ENCODE measurements at places on chromosomes 11 and 22.

DNA sequence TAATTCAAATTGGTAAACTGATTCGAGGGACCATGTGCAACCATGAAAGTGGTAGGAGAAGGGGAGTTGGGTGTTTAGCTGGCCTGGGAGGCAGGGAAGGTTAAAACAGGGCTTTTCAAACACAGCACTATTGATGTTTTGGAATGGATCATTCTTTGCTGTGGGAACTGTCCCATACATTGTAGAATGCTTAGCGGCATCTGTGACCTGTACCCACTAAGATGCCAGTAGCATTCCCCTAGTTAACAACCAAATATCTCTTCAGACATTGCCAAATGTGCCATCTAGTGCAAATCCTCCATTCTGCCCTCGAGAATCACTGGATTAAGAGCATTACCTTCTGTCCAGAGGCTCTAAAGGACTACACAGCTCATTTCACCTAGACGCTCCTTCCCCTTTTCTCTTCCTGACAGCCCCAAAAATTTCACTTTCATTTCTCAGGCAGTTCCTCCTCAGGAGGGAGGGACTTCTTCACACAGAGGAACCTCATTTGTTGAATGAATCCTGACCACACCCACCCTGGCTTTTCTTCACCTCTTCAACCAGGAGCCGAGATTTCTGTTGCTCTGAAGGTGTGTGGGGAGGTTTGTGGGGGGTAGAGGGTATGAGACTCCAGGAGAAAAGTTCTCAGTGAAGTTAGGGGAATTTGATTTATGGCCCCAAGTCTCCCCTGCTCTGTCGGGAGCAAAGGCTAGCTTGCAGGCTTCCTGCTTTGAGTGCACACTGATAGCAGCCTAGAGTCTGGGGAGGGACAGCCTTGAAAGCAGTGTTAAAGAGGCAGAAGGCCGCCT is at the start of gene TRIM34:
Gene TRIM34, plus strand, starts transcription at position 513 of the 791 bp plus-strand sequence. CDS start 7,331 bp downstream, outside the sequence.
- peak; percentile 21 for DNase-seq

- DNase-seq = peak; percentile 69
These were observed 21.7 kb downstream of the MIAT start for GRCh38 chr22:26679003-26679629.

DNA sequence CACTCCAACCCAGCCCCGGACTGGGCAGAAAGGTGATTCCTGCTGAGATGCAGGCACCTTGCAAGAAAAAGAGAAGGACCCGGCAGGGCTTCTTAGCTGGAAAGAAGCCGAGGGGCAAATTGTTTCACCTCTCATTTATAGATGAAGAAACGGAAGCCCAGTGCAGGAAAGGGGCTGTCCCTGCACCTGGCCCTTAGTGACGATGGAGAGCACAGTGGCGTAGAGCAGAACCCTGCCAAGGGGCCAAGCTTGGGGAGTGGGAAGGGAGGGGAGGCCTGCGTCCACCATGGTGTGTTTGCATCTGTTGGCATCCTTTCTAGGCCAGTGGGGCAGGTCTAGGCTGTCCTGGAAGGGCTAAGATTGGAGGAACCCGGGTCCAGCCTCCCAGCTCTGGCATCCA is 7.8 kb upstream of the MS4A15 start:
- no peak for DNase-seq

- DNase-seq = no peak
These were observed 13.0 kb downstream of the FAR1 start for GRCh38 chr11:13681446-13681845.

DNA sequence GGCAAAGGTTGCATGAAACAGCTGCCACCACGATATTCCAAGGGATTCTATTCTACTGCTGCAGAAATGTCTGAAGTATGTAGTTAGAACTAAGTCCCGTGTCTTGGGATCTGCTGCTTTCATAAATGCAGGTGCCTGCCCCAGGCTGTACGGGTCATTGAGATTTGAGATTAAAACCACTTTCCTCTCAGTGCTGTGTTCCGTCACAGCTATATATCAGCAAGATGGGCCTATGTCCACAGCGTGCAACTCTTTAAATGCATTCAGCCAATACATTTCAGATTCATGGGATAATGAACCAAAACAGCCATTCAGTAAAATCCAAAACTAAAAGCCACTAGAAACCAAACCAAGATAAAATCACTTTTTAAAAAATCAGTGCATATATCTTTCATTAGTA is 107.3 kb upstream of the LUZP2 start:
- DNase-seq = no peak

- DNase-seq = no peak
These were observed 50.7 kb upstream of the CD44 start for GRCh38 chr11:35088226-35088625.

DNA sequence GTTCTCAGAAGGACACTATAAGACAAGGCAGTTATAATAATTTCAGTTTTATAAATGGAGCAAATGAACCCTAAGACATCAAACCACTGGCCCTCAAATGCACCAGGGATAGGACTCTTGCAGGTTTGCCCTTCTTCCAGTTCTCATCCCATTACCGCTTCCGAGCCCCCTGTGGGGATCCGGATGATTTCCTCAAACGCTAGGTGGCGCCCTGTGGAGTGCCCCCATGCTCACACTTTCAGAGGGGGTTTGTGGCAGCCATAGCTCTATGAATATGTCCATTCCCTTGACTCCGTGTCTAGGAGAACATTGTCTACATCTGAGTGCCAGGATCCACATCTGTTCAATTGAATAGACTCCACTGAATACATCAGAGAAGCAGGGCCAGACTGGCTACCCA is 816.3 kb downstream of the NTM start:
- DNase-seq = no peak

- DNase-seq = no peak
These were observed 403.8 kb downstream of the CNTN5 start for GRCh38 chr11:99424313-99425084.

- DNase-seq = no peak
These were observed 11.6 kb downstream of the PHLDB1 start for GRCh38 chr11:118618991-118619375.

DNA sequence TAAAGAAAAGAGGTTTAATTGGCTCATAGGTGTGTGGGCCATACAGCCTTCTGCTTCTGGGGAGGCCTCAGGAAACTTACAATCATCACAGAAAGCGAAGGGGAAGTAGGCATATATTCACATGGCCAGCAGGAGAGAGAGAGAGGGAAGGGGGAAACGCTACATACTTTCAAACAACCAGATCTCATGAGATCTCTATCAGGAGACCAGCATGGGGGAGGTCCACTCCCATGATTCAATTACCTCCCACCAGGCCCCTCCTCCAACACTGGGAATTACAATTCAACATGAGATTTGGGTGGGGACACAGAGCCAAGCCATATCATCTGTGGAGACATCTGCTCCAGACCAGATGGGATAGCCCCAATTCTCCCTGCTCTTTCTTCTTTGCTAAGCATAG is 866.0 kb downstream of the BRD1 start:
- DNase-seq = no peak

DNA sequence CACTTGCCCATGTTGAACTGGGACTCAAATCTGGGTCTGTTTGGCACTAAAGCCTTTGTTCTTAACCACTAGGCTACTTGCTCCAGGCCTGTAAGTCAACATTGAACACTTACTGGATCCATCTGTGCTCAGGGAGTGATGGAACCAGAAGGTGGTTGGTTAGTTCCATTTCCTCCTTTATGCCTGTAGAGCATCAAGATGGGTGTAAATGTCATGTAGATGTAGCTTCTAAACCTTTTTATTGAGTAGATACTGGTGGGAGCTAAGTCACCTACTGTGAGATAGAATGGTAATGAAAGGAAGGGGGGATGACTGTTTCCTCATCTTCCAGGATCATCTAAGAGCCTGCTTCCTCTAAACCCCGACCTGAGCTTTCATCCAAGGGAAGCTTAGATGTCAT is 38.6 kb upstream of the ALKBH3 start:
- no peak for DNase-seq

- DNase-seq = no peak
These were observed 43.9 kb downstream of the RRAS2 start for GRCh38 chr11:14315130-14315529.

DNA sequence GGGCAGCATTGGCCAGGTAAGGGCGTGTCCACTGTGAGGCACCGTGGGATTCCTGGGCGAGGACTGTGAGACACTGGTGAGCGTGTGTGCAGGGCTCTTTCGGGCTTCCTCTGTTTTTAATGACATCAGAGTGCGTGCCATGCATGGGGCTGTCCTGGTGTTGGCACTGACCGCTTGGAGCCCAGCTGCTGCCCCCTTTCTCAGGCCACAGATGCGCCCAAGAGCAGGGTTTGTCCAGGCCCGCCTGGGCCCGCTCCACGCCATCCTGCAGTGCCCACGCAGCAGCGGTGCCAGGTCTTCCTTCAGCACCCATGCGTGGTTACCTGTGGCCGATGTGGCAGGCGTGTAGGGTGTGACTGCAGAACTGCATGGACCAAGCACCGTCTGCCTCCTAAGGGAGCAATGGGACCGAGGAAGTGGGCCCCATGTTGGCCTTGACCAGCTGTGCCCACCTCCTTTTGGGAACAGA is 72.3 kb upstream of the SEPTIN5 start:
- no peak for DNase-seq

- no peak for DNase-seq
These were observed 8.0 kb upstream of the HTATIP2 start for GRCh38 chr11:20355221-20356219.

DNA sequence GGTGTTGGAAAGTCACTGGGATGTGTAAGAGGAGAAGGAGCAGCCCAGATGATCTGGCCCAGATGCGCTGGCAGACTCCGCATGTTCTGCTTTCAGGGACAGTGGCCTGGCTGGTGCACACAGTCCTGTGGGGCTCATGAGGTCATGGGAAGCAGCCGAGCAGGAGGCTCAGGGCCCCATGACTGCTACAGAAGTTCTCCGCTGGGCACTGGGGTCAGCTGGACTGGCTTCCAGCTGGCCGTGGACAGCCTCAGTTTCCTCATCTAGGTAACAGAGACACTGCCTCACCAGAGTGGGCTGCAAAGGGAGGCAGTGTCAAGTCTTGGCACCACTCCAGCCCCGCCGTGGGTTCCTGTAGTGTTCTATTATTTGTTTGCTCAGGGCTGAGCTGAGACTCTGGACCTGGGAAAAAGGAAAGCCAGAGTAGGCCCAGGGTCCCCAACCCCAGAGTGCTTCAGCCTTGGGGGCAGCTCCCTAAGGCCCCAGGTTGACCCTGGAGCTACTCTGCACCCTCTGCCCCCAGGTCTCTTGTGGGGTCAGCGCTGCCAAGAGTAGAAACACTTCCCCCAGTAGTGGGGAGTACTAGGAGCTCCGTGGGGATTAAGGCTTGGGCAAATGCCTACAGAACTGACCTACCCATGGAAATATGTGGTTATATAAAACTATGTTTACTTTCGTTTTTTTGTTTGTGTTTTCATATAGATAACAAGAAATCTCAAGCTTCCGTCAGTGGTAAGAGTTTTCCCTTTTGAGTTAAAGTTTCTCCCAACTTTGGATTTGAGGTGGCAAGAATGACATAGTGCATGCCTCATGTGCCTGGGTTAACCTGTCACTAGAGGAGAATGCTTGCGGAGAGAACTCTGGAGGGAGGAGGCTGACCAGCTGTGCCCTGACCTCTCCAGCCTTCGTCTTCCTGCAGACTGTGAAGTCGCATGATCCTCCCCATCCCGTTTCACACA is 45.3 kb downstream of the MED15 start:
- no peak for DNase-seq

GRCh38 chr22:25120093-25120561 is 79.5 kb upstream of the CRYBB3 start:
- no peak for DNase-seq

DNA sequence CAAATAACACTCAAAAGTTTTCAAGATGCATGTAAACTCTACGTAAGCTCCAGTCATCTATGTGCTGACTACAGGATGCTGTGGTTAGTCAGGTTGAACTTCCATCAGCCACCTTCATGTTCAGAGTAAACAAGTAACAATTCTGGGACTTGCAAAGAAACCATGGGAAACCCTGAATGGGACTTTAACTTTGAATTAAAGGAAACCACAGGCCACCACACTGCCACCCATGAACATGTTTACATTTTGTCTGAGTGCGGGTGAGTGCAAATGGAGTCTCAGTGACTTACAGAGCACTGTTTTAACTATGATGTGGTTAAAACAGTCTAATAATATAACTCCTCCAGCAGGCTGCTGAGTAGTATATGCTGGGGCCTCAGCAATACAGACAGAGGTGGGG is 12.9 kb upstream of the SYTL2 start:
- no peak for DNase-seq

GRCh38 chr11:5289696-5290095 is 12.1 kb downstream of the OR51B4 start:
- DNase-seq = no peak

- DNase-seq = no peak
These were observed 3.7 kb downstream of the SCO2 start for GRCh38 chr22:50521710-50522109.

DNA sequence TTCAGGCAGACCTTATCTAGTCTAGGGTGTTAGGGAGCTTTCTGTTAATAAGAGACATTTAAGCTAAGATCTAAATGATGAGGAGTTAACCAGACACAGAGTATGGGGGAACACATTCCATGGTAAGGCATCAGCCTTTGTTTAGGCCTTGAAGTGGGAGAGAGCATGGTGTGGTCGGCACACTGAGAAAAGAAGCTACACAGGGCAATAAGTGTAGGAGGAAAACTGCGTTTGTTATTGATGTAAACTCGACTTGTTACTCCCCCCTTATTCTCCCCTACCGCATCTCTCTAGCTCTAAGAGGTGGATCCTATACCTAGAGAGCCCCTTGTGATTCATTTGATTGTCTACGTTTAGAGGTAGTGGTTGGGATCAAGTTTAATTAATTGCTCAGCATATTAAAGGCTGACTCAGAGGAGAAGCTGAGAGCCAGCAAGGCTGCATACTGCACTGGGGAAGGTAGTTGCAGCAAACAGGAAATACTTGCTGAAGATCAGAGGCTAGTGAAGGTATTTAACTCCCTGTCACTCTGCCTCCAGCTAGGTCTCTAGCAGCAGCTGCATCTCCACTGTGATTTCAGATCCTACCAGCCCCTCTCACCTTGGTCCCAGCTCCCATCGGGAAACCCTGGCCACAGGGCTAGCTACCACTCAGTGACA is 86.8 kb upstream of the TEAD1 start:
- no peak for DNase-seq

- DNase-seq = no peak
These were observed 563 bp downstream of the BID start for GRCh38 chr22:17773606-17774205.

- no peak for DNase-seq
These were observed 943.7 kb downstream of the METTL15 start for GRCh38 chr11:29051935-29052334.

- DNase-seq = no peak
These were observed 305.0 kb downstream of the BUD13 start for GRCh38 chr11:116467823-116468222.

- no peak for DNase-seq
These were observed 18.3 kb downstream of the SMIM38 start for GRCh38 chr11:69173925-69174581.

DNA sequence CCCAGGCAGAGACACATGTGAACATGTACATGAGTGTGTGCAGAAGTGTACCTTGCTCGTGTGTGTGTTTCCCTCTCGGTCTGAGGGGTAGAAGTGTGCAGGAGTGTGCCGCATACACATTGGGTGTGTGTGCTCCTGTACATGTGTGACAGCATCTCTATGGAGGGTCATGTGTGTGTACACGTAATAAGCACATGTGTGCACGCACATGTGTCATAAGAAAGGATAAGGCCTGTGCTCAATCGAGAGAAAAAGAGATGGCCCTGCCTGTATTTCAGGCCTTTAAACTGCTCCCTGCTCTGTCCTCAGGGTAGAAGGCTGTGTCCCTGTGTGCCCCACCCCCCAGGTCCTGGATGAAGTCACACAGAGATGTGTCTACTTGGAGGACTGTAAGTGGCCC is 61.8 kb downstream of the OTOG start:
- no peak for DNase-seq
